ENCODE measurements at places on chromosomes 13 and 19.

- DNase-seq = no peak
These were observed 224.7 kb downstream of the LHFPL6 start for GRCh38 chr13:39378306-39378705.

DNA sequence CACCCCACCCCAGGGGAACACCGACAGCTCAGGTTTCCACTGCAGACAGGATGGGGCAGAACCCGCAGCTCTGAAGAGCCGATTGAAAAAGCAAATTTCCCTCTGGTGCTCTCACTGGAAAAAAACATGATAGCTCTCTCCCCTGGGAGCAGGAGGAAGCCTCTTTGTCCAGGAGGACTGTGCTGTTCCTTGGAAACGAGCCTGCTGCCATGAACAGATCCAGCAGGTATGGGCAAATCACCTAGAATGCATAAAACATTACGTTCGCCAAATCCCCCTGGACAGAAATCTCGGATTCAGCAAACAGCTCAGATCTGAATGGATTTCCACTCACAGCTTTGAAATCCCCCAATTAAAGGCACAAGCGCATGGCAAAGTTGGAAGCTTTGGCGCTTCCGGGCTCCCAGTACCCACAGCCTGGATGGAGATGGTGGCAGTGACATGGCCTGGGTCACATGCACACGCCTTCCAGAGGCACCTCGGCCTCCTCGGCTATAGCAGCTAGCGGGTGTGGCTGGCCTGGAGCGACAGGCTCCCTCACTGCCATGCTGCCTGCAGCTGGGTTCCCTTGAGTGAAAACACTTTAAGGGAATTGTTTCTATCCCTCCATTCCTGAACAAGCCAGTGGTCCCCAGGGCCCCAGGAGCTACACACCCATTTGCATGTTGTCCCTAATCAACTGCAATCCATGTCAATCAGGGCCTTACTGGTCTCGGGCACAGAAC is 59.1 kb downstream of the CEBPG start:
- peak; percentile 32 for DNase-seq

GRCh38 chr13:57632276-57633140 is 964 bp downstream of the PCDH17 start:
- no peak for DNase-seq

DNA sequence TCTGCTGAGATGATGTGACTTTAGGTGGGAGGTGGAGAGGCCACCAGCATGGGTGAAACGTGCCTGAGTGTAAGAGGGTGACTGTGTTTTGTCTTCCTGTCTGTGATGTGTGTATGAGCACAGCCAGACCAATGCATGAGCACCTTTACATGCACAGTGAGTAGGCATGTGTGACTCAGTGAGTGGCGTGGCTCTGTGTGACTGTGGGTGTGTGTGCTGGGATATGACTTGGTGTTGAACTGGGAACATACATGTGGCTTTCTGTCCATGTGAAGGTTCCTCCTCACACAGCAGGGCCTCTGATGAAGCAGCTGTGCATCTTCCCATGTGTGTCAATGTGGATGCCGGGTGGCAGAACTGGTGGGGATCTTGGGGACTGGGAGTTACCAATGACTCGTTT is 19.9 kb upstream of the LGALS13 start:
- no peak for DNase-seq

DNA sequence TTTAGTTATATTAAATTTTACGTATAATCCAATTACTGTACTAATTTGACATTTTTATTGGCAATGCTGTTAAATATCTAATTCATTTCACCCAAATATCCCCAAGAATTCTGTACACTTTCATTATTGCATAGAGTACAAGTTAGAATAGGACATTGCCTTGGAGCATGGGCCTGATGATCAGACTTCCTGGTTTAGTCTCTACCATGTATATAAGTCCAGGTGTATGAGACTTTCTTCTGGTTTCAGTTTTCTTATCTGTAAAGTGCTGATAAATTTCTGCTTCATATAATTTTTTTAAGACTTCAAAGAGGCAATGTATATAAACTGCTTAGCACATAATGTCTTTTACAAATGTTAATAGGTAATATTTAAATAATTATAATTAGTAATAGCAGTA is 179.4 kb downstream of the KLF12 start:
- DNase-seq = no peak

- DNase-seq = no peak
These were observed 184.4 kb downstream of the NALCN start for GRCh38 chr13:101231751-101232428.

GRCh38 chr13:106517109-106517847 is 18.2 kb downstream of the EFNB2 start:
- DNase-seq = no peak

- no peak for DNase-seq
These were observed 14.7 kb downstream of the TLE5 start for GRCh38 chr19:3047496-3048189.

GRCh38 chr13:112761701-112762689 is 72.2 kb downstream of the ATP11A start:
- DNase-seq = no peak

DNA sequence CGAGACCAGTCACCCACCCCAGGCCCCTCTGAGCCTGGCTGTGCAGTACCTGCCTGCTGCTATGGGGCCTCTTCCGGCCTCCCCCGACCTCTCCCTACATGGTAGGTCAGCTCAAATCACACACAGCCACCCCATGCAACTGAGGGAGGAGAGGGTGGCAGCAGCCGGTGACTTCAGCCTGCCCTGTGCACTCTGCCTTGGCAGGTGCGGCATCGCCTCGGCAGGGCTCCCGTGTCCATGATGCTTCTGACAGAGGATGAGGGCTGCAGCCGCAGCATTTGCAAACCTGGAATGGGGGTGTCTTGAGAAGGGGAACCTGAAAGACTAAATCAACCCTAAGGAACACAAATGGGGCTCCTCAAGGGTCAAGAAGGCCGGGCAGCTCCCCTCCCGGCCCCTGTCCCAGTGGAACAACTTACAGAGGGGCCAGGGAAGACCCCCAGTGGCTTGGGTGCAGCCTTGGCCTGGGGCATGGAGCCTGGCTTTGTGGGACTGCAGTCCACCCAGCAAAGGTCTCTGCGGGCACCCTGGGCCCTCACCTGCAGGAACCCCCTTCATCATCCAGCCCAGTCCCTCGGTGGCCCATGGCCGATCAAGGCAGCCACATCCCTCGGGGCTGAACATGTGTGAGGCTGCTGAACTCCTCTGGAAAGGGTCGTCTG is 6.7 kb downstream of the TEX29 start:
- peak; percentile 38 for DNase-seq

All from left lobe of liver (tissue), 2 donors.